ENCODE measurements at places on chromosomes 6 and 20.

DNA sequence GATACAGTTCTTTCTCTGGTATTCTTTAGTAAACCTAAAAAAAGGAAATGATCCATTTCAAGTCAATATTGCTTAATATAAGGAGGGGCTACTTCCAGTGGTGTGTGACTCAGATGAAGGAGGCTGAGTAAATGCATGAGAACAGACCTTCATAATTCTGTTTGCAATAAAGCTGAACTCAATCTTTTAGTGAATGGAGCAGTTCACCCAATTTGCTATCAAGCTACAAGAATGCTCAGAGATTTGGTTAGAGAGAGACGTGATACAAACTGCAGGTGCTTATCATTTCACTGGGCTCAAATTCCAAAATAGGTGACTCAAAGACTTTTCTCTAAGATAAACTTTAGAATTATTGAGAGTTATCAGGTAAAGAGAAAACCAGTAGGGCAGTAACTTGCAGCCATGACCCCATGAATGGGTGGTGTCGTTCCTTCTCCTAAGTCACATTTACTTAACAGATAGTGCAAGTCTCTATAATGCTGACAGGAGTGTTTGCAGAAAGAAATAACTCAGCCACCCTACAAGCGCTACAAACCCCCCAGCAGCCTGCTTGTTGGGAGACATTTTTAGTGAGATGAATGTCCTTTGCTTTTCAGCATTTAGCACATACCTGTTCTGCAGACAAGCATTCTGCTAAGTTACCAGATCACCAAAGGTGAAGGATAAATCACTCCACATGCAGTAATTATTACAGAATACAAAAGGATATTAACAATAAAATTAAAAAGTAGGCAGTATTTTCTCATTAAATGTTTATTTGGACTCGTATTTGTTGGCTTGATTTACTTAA, 16.4 kb upstream of the BLOC1S5 start:
- ATAC-seq, result peak; percentile 32

DNA sequence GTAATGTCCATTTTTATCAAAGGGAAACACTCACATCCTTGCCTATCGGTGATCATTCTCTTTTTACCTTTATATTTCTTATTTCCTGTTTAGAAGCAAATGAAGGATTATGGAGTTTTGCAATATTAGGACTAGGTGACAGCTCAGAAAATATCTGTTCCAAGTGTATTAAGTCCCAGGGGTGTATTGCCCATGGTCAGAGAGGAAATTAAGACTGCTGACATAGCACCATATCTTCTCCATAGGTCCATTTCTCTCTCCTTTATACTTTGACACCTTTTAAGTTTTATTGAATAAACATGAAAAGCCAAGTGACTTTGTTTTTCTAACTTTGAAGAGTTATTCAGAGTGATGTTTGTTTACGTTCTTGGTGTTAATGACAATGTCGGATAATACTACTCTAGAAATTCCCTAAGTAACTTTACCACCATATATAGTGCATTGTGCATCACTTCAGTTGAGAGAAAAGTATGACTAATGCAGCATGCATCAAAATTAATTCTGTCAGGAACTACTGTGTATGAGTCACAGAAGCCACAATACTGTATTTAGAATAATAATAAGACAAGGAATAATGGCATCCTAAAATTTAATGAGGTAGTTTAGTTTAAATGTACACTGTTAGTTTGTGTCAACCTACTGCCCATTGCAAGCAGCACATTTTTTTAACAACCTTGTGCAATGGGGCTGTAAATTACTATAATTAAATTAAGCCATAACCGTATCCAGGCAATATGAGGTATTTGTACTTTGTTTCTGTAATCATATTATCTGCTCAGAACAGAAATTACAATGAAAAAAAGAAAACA, 474.4 kb upstream of the RNF217 start:
- peak; percentile 42 for ATAC-seq

DNA sequence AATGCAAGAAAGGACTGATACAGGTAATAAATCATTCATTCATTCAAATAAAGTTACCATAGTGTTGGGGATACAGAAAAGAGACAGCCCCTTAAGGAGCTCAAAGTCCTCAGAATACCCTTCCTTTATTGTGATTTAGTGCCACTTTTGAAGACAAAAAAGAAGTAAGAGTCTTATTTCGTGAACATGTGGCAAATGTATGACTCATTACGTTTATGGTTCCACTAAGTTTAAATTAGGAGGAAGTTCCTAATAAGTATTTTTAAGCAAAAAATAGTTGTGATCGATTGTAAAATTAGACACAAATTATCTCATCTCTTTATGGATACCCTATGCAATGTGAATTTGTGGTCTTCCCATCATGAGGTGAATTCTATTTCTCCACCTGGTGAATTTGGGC, 38.5 kb upstream of the GCLC start:
- no peak for ATAC-seq

DNA sequence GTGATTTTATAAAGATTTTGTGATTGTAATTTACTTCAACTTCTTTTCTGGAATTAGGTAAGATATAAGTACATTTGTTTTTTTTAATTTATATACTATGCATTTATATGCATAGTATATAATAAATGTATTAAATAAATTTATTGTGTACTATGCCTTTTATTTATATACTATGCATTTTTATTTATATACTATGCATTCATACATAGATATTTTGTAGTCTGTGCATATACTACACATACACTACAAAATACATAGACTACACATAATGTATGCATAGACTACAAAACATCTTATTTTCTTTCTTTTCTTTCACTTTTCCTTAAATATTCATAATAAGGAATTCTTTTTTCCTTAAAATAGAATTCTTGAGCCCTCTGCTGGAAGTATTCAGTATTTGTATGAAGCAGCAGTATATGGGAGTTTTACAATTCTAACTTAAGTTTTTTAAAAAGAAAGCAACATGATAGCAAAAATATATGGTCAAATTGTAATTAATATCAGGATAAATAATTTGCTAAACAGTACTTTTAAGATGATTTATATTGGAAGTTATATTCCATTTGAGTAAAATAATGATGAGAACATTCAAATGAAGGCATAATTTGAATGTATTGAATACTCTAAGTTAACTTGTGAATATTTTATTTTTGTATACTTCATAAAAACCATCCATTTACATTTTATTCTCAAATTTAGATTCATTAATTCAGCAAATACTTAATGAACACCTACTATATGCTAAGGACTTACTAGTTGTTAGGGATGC, 129.3 kb downstream of the KLHL32 start:
- ATAC-seq, result no peak

GRCh38 chr6:27902335-27903314, 9.6 kb downstream of the OR2B2 start:
- ATAC-seq, result peak; percentile 89
